ENCODE measurements at places on chromosomes 3 and 15.

DNA sequence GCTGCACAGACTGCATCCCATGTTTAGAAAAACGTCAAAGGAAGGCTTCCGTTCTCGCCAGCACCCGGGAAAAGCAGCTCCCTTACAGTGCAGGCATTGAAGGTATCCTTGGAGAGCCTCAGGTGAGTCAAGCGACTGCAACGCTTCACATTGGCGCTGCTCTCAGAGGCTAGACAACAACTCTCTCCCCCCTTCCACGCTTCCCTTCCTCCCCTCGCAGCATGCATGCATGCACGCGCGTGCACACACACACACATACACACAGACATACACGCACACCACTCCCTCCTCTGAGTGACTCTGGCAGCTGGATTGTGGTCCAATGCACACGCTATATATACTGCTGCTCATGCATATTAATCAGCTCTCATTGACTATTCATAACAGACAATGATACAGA is 191.1 kb downstream of the PDZRN3 start:
- DNase-seq: no peak

GRCh38 chr15:48582452-48583247 is 62.9 kb downstream of the FBN1 start:
- no peak for DNase-seq

DNA sequence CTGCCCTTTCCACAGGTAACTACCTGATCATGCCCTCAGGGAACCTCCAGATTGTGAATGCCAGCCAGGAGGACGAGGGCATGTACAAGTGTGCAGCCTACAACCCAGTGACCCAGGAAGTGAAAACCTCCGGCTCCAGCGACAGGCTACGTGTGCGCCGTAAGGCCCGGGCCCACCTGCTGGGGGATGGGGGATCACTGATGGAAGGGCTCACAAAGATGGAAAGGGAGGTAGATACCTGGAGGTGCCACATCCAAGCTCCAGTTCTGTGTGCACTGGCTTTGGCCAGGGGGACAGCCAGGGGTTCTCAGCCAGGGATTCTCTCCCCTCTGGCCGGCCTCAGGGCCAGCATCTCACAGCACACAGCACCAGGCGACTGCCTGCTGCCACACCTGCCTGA is 59.4 kb downstream of the BOC start:
- no peak for DNase-seq

DNA sequence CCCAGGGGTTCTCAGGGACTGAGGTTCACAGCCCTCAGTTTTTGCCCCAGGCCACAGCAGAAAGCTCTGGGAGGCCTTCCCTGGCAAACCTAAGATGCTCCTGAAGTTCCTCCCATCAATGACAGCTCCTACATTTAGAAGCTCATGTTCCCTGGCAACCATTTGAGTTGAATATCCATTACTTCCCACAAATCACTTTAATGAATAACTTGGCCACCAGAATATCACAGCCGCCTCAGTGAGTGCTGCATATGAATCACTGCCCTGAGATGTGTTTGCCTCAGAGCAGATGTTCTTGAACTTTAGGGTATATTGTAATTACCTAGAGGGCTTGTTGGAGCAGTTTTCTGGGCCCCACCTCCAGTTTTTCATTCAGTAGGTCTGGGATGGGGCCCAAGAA is 27.4 kb downstream of the SLCO2A1 start:
- no peak for DNase-seq

- DNase-seq: no peak
These were observed 168.1 kb upstream of the MYRIP start for GRCh38 chr3:39641274-39641673.

GRCh38 chr3:126084768-126085180 is 850 bp upstream of the SLC41A3 start:
- DNase-seq: no peak

DNA sequence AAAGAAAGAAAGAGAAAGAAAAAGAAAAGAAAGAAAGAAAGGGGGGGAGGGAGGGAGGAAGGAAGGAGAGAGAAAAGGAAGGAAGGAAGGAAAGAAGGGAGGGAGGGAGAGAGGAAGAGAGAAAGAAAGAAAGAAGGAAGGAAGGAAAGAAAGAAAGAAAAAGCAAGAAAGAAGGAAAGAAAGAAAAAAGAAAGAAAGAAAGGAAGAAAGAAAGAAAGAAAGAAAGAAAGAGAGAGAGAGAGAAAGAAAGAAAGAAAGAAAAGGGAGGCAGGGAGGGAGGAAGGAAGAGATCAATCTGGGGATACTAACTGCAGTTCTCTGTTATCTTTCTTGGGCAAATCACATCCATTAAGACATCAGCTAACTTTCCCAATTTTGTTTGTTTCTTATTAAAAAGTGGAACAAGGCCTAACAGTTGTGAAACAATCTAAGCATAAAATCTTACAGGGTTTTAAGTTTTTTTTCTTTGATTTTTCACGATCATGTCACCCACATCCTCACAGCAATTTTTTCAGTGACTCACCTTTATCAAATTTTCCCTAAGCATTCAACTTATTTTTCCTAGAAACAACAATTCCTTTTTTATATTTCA is 36.8 kb downstream of the TBC1D2B start:
- no peak for DNase-seq

- no peak for DNase-seq
These were observed 16.6 kb downstream of the FOXB1 start for GRCh38 chr15:60020736-60021135.

DNA sequence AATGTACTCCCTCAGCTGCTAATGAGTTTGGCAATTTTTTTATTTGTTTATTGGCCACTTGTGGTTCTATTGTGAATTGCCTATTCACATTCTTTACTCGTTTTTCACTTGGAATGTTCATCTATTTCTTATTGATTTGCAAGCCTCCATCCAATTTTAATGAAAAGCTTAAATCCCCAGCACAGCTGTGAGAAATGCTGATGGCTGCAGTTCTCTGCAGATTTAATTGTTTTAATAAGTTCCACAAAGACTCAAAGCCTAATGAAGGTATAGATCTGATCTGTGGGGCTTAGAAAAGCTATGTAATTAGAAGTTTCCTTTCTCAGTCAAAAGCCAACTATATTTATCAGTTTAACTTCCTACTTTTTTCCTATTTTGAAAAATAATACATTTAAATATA is 41.5 kb downstream of the LYZL4 start:
- DNase-seq: no peak

GRCh38 chr3:41334426-41334825 is 135.1 kb downstream of the CTNNB1 start:
- no peak for DNase-seq

DNA sequence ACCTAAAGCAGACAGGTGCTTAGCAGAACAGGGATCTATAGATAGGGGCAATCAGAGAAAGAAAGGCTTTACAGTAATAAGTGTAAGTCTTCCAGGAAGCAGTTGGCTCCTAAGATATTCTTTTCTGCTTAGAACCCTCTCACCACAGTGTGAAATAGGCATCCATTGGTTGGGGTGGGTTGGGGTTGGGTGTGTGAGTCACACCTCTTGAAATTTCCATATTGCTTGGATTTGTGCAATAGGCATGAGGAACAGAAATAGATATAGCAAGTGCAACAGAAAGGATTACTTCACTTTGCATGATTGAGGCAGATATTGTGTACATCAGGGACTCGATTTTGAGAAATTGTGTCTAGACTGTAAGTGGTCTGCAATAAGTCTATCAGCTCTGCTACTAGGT is 200.1 kb upstream of the GAP43 start:
- no peak for DNase-seq

- no peak for DNase-seq
These were observed 593.1 kb upstream of the NECTIN3 start for GRCh38 chr3:110478377-110479054.

- no peak for DNase-seq
These were observed 38.2 kb upstream of the FAM3D start for GRCh38 chr3:58704745-58705144.

- DNase-seq: no peak
These were observed 40.9 kb downstream of the CEMIP start for GRCh38 chr15:80820092-80820491.

- DNase-seq: no peak
These were observed 904.2 kb downstream of the ROBO1 start for GRCh38 chr3:78863306-78864203.

DNA sequence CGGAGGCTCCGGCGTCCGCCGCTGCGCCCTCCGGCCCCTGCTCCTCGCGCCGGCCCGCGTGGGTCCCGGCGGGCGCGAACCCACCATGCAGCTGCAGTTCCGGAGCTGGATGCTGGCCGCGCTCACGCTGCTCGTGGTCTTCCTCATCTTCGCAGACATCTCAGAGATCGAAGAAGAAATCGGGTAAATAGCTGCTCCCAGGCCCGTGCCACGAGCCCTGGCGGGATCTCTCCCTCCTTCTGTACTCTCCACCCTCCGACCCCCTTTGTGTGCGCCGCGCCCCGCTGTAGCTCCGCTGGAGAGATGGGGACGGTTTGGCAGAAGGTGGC is 263 bp downstream of the ST8SIA2 start:
- no peak for DNase-seq

GRCh38 chr3:37855363-37855970 is 6.2 kb upstream of the CTDSPL start:
- DNase-seq: peak; percentile 55

Data from effector memory CD8-positive, alpha-beta T cell (primary cell).